ENCODE measurements at places on chromosomes 16 and 17. TPM values are rescaled to one million over a fixed set of nuclear protein-coding genes. Genes with fewer than 3 reads are reported as not detected.

Gene PABPN1L
- total RNA-seq = 0.40 TPM

DNA sequence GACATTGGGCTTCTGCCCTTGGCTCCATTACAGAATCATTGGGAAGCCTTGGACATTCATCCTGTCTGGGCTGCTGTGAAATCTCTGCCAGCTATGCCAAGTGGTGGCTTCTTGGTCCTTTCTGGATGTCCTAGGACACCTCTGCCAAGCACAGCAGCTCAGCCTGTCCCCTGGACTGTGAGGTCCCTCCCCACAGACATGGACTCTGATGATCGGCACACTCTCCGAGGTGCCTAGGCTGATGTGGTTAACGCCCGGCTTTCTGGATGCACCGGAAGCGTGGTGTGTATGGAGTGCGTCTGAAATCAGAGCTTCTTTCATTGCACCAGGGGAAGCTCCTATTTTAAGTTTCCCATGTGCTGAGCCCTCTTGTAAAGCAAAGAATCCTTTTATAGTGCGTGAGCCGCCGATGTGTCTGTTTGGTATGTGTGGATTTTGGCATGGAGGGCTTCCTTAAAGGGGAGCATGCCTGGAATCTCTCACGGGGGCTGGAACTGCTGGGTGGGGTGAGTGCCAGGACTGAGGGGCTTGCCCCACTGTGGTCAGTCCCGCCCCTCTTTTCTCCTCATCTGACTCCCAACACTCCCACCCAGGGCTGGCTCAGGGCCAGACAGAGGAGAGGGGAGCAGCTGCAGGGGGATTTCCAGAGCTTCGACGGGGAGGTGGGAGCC, 7.0 kb upstream of the ARHGAP23 start:
- DNase-seq = peak; percentile 82

DNA sequence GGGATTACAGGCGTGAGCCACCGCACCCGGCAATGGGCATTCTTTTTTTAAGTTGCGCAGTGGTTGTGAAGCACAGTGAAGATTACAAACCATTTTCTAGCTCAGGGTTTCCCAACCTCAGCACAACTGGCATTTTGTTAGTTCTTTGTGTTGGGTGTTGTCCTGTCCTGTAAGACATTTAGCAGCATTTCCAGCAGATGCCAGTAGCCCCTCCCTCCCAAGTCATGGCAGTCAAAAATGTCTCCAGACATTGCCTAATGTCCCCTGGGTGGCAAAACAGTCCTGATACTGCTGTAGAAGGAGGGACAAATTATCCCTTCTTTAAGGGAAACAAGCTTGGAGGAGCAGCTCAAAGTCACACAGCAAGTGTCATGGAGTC, 15.6 kb downstream of the PLK1 start:
- no peak for DNase-seq

DNA sequence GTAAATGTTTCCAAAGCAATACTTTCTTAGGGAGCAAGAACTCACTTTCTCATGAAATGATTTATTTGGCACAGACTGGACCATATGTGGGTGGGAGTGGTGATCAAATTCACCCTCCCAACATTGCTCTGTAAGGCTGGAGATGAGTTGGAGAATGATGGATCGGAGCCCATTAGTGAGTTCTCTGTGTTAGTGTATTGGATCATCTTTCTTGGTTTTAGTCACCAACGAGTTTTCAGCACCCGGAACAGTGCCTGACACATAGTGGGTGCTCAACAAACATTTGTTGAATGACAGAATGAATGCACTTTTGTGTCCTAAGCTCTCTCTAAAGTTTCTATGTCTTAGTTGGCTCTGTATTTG, 104.5 kb upstream of the FAM20A start:
- DNase-seq = no peak

- DNase-seq = no peak
These were observed 930.7 kb downstream of the CDH8 start for GRCh38 chr16:61105544-61105943.

Measured in mesothelial cell of epicardium (in vitro differentiated cells).